ENCODE measurements at places on chromosomes 7 and 10.
A peak's percentile ranks its signal among the peaks of the same experiment; 100 is the strongest.

GRCh38 chr10:89442289-89442688, 27.9 kb downstream of the IFIT5 start:
- no peak for DNase-seq

GRCh38 chr7:92415225-92415624, 32.1 kb upstream of the GATAD1 start:
- no peak for DNase-seq

DNA sequence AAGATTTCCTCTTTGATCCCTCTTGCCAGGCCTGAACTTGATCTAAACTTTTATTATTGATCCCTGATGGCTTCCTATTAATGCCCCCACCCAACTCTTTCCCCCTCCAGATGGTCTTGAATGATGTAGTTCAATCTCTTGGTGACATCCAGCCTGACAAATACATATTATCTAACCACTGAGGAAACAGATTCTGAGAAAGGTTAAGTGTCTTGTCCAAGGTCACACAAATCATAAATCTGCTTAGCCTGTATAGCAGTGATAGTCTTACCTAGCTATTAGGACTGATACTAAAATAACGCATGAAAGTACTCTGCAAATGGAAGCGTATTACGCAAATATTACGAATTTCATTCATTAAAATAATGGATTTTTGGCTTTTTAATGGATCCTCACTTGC, 22.7 kb downstream of the STEAP1B start:
- no peak for DNase-seq

DNA sequence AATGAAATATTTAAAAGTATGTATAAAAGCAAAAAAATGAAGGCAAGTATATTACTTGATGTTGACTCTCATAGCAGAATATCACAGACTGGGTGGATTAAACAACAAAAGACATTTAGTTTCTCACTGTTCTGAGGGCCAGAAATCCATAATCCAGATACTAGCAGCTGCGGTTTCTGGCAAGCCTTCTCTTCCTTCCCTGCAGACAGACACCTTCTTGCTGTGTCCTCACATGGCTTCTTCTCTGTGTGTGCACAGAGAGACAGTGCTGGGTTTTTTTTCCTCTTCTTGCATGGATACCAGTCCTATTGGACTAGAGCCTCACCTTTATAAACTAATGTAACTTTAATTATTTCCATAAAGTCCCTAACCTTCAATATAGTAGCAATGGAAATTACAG, 127.9 kb upstream of the AKR1E2 start:
- no peak for DNase-seq

DNA sequence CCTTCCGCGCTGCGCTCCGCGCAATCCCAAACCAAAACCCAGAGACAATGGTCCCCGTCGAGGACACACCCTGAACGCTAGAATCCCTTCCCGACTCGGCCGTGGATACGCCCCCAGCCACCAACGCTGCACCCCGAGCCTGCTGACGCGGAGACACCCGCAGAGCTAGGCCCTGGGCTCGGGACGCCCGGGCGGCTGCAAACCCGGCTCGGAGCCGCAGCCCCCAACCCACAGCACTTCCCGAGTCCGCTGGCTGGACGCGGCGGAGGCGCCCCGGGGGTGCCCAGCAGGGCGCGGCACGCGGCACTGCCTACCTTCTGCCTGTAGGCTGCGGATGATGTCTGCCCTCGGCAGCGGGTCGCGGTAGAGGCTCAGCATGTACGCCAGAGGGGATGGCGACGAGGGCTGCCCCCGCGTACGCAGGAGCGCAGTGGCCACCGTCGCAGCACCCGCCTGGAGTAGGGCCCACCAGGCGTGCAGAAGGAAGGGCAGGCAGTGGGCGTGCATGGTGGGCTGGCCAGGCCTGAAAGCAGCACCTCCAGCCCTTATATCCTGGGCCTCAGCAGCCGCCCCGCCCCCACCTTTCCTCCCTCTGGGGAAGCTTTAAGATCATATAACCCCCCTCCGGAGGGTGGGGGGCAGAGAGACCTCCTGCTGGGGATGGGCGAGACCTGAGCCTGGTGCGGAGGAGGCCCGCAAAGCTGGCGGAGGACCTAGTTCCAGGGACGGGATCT, at the start of gene NODAL:
Gene NODAL (minus strand): TSS at position 521 of the 734 bp plus-strand sequence. CDS start 14 bp downstream, at position 507.
- DNase-seq: no peak

- DNase-seq: no peak
Observed at GRCh38 chr7:117248829-117249228, 74.0 kb downstream of the WNT2 start.

DNA sequence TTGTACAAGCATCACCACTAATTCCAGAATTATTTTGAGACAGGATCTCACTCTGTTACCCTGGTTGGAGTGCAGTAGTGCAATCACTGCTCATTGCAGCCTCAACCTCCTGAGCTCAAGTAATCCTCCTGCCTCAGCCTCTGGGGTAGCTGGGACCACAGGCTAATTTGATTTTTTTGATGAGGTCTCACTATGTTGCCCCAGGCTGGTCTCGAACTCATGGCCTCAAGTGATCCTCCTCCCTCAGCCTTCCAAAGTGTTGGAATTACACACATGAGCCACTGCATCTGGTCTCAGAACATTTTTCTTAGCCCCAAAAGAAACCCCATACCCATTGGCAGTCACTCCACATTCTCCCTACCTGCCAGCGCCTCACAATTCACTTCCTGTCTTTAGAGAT, 3.5 kb upstream of the WBP1L start:
- no peak for DNase-seq

- DNase-seq: peak; percentile 2
Observed at GRCh38 chr7:135253851-135254771, 20.5 kb downstream of the STRA8 start.

GRCh38 chr7:42134276-42134876, 102.6 kb downstream of the GLI3 start:
- DNase-seq: no peak

DNA sequence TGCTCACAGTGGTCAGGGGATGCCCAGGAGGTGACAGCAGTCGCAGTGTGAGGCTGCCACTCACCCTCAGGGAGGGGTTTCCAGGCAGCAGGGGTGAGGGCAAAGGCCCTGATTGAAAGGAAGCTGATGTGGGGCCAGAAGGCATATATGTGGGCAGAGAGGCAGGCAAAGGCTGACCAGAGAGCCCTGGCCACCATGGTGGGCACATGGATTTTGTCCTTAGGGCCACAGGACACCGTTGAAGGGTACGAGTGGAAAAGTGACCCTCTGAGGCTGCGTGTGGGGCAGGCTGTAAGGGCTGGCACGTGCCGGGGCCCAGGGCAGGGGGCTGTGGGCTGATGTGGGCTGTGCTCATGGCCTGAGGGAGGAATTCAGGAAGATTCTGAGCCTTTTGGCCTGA, 57.5 kb upstream of the ZNF32 start:
- no peak for DNase-seq

GRCh38 chr7:150434240-150434639, 16.2 kb upstream of the GIMAP8 start:
- no peak for DNase-seq

DNA sequence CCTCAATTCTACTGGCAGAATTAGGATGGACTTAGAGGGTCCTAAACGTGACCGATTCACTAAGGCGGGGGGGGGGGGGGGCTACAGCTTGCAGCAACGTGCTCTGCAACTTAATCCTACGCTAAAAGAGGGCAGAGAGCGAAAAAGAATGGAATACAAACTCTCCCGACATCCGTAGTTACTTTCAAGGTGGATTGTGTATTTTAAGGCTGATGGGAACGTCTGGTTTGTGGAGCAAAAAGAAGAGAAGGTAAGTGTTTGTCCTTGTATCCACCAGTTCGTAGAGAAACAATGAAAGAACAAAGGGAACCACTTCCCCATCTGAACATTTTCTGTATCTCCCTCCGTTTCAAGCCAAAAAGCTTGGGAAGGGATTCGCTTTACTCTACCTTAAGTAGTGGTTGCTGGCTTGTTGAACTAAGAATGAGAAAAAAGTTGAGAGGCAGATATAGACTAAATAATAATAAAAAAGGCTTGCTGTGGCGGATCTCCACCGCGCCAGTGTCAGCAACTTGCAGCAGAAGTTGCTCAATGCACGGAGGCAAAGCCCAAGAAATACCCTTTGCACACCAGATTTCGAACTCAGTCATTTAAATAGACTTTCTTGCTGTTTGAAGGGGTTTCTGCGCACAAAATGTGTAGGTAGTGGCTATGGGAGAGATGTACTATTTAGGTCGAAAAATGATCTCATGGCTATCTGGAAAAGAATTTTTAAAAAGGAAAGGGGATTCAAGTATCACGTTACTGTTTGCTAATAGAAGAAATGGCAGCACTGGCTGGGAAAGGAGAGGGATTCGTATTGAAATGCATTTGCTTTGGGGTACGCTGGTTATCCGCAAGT, 736 bp downstream of the SKIDA1 start:
- DNase-seq: no peak

DNA sequence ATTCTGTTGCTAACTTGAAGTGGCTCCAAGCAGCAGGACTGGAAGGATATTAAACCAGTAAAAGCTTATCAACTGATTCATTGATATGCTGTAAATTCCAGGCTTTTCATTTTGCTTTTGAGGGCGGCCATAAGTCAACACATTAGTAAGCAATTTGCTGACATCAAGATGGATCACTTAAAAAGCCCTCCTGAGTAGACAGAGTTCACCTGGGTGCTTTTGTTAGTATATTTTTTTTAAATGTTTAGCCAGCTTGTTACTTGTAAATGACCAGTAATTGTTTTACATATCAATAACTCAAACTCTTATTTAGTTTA, 26.5 kb downstream of the RNF32 start:
- DNase-seq: no peak

- no peak for DNase-seq
Observed at GRCh38 chr10:100153239-100153825, 32.5 kb downstream of the ERLIN1 start.

DNA sequence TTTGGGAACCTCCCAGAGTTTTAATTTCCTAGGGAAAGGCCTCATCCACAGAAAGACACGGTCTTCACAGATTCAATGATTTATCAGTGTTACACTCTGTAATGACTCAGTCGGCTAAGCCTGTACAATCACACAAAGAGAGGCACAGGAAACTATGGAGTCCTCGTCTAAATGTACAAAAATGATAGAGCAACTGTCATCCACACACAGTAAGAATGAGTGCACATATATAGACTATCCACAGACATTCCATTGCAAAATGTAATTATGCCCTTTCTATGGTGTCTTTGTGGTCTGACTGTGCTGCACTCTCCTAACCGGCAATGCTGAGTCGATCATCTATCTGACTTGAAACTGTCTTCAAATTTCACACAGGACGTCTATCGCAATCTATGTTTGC, 3.5 kb upstream of the NAMPT start:
- DNase-seq: no peak

Measured in CD4-positive, alpha-beta T cell treated with Interferon alpha-2 for 1 hour (primary cell).